ENCODE measurements at places on chromosomes 13 and 19.

DNA sequence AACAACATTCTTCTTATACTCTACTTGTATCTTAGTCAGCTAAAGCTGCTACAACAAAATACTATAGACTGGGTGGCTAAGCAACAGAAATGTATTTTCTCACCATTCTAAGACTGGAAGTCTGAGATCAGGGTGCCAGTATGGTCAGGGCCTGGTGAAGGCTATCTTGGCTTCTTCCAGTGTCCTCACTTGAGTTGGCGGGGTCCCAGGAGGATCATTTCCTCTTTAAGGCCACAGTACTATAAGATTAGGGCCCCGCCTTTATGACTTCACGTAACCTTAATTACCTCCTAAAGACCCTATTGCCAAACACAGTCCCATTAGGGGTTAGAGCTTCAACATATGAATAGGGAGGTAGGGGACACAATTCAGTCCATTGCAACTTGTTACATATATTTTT is 30.7 kb upstream of the DOCK9 start:
- no peak for DNase-seq

GRCh38 chr13:44347949-44348348 is 25.7 kb upstream of the SERP2 start:
- no peak for DNase-seq

DNA sequence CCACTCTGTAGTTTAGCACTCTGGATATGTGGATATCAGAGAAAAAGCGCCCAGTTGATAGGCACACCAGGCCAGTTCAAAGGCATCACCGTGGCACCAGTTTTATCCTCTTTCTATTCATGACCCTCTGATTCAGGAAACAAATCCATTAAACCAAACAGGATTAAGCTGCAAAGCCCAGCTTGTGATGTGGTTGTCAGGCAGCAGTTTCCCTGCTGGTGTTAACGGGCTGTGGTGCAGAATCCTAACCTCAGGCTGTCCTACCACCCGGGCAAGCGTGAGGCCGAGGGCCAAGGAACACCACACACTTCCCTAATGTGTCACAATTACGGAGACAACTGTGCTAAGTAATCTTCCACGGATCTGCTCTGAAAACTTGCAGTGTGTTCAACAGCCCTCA is 209.1 kb downstream of the OLFM4 start:
- DNase-seq = no peak

- no peak for DNase-seq
Measured at GRCh38 chr13:114027826-114028225, 54.0 kb upstream of the C13orf46 start.

- no peak for DNase-seq
Measured at GRCh38 chr13:112708560-112709240, 18.9 kb downstream of the ATP11A start.

DNA sequence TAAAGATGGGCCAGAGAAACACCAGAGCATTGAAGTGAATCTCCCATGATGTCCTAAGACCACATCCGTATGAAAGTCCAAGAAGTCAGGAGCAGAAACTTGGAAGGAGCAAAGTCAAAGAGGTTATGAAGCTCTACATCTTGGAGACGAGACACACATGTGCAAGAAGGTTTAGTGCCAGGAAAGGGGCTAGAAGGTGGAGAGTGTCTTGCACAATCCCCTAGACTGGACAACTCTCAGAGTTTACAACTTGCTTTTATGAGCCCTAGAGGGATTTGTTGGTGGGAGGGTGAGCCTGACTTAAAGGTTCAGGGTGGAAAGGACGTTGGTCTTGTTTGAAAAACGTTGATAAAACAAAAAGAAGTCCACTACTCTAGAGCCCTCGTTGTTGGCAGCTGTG is 150.6 kb downstream of the GPC6 start:
- no peak for DNase-seq

DNA sequence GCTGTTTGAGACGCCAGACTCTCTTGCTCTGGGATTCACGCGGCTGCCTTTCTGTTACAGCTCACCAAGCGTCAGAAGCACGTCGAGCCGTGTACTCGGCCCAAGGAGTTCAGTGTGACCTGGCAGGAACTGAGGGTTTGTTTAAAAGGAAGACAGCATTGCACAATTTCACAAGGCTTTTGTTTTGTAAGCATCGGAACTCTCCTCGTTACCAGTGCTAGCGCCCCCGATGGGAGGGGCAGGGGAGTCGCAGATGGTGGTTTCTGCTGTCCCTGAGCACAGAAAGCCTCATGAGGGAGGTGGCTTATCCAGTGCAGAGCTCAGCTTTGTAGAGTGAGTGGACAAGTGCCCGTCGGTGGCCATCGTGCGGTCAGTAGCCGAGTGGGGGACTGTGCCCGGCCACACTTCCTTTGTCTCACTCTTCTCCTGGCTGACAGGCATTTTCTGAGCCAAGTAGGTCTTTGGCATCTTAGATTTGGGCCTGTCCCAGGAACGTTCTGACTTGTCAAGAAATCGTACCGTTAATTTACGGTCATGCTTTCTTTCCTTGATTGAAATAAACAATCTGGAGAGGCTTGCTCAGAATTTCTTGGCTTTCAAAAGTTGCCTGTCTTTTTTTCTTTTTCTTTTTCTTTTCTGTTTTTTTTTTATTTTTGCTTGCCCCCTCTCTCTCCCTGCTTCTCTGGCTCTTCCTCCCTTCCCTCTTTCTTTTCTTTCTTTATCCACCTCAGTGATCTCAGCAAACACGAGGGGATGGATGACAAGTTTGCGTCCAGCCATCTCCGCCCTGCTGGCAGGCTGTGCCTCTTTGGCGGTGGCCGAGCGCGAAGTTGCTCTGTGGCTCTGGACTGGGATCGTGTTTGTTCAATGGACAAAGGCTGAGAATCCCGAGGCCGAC is 7.7 kb downstream of the KDM4B start:
- no peak for DNase-seq

DNA sequence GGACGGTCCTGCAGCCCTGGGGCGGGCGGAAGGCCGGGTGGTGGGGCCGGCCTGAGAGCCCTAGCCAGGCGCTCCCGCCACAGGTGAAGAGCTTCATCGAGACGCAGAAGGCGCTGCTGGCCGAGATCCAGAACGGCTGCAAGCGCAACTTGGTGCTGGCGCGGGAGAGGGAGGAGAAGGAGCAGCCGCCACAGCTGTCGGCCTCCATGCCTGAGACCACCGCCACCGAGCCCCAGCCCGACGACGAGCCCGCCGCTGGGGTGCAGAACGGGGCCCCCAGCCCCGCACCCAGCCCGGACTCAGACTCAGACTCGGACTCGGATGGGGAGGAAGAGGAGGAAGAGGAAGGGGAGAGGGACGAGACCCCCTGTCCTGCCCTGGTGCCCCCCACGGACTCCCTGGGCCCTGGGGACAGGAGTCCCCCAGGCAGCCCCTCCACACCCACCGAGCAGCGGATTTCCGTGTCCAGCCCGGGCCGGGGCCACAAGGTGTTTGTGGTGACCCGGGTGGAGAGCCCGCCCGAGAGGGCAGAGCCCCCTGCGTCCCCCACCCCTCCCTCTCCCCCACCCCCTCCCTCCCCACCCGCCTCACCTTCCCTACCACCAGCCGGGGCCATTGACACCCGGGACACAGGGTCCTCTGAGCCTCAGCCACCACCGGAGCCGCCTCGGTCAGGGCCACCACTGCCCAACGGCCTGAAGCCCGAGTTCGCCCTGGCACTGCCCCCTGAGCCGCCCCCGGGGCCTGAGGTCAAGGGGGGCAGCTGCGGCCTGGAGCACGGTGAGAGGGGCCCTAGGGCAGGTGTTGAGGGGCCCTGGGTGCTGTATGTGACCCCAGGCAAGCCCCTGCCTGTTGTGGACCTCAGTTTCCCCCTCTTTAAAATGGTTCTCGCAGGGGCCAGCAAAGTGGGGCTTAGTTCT is 15.3 kb downstream of the NKPD1 start:
- DNase-seq = no peak

GRCh38 chr19:33063753-33064457 is 783 bp downstream of the RHPN2 start:
- peak; percentile 3 for DNase-seq

GRCh38 chr13:66344805-66345517 is 885.2 kb downstream of the PCDH9 start:
- DNase-seq = no peak

GRCh38 chr13:49343731-49344130 is 96.0 kb downstream of the CDADC1 start:
- DNase-seq = no peak

GRCh38 chr13:46377554-46377953 is 9.5 kb downstream of the RUBCNL start:
- no peak for DNase-seq

DNA sequence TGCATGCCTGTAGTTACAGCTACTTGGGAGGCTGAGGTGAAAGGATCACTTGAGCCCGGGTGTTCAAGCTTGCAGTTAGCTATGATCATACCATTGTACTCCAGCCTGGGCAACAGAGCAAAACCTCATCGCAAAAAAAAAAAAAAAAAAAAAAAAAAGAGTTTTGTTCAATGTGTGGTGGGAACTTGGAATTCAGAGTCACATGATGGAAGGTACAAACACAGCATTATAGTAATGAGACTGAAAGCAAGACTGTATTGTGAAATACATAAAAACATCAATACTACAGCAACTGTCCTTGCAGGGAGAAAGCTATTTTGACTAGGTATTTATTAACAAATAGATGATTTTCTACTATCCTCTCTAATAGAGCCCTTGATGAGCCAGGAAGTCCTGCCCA is 393.2 kb downstream of the DLEU7 start:
- no peak for DNase-seq

- DNase-seq = no peak
Measured at GRCh38 chr19:42857544-42857867, 22.0 kb downstream of the PSG1 start.

DNA sequence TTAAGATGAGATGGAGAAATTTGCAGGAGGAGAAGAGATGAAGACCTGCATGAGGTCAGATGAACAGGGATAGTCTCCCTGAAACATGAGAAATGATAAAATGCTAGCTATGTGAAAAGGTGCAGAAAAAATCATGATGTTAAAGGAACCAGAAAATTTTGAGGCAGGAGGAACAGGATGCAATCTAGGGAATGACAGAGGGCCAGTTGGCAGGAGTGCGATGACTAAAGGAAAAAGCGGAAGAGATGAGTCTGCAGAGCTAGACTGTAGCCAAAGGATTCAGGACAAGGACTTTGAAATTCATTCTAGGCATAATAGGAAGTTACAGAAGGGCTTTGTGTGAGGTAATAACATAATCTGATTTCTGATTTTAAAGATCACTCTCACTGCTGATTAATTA is 77.9 kb downstream of the TRPC4 start:
- DNase-seq = no peak

- DNase-seq = no peak
Measured at GRCh38 chr19:51503286-51503817, 1.8 kb upstream of the SIGLEC12 start.

DNA sequence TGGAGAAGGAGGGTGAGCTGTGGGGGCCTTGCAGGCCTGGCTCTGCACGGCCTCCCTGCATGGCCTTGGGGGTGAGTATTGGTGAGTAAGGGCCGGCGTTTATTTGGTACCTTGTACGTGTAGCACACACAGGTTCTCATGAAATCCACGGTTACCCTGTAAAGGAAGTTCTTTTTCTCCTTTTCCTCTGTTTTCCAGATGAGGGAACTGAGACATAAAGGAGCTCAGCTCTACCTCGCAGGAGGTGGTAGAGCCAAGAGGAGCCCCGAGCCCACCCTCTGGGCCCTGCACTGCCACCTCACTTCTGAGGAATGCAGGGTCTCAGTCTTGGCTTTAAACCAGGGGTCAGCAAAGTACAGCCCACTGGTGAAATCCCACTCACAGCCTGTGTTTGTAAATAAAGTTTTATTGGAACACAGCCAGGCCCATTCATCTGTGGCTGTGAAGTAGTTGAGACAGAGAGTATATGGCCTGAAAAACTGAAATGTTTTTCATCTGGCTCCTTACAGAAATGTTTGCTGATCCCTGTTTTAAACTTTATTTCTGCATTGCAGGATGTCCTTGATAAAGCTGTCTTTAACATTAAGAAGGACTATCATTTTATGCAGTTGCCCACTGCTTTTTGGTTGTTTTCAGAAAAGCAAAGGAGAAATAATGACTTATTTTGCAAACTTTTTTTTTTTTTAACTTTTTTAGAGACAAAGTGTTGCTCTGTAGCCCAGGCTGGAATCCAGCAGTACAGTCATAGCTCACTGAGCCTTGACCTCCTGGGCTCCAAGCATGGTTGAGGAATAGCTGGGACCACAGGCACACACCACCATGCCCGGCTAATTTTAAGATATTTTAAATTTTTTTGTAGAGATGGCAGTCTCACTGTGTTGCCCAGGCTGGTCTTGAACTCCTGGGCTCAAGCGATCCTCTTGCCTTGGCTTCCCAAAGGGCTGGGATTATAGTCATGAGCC is 6.4 kb downstream of the EPN1 start:
- DNase-seq = no peak

- DNase-seq = no peak
Measured at GRCh38 chr13:75365724-75366173, 116.2 kb downstream of the TBC1D4 start.

Data from activated CD4-positive, alpha-beta T cell treated with anti-CD3 and anti-CD28 coated beads, Interleukin-2, amount 50 U/mL, for 48 hours (primary cell).